ENCODE measurements at places on chromosomes 3 and 15.

DNA sequence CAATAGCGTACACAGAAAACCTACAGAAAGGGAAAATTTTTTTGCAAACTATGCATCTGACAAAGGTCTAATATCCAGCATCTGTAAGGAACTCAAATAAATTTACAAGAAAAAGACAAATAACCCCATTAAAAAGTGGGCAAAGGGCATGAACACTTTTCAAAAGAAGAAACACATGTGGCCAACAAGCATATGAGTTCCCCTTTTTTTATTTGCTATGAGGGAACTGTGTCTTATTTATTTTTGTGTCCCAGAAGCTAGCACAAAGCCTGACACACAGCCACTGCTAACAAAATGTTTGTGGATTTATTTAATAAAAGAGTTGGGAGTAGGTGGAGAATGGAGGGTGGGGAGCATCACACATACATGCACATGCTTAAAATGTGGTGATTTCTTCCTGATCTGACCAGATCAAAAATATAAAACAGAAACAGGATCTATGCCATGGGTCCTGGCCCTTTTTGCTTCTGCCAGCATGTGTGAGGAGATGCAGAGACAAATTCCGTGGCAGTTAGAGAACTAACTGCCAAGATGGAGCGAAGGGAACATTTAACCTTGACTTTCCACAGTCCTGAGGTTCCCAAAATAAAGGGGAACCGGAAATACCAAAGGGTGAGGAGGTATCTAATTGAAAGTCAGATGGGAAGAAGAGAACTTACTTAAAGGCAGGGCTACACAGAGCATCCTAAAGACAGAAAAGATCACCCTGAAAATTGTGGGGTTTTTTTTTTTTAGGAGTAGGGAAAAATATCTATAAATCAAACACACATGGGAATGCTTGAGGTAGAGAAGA lies at the start of gene TMEM202:
TMEM202 (plus strand) TSS at position 510 of the 793 bp plus-strand sequence; CDS start at position 532, 22 bp downstream.
- no peak for DNase-seq

DNA sequence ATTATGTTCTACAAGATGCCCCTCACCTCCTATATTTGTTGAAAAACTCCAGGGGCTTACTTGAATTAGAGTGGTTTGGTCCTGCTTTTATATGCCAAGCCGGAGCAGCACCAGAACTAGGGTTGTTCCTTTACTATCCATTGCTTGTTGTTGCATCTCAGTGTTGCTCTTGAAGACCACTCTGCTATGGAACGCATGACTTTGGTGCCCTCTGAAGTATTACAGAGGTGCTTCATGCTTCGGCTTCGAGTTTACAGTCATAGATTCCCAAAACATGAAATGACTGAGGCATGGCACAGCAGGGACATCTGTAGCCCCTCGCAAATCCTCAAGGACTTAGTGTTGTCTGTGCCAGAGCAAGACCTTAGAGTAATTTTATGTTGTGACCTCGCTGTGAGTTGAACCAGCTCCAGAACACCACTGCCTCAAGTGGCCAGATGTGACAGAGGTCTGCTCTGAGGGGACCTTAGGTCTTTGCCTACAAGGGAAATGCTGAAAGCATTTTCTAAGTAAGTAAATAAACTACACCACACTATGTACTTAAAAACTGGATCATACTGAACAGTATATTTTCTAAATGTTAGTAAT lies 67.2 kb upstream of the SIAH2 start:
- peak; percentile 10 for DNase-seq

GRCh38 chr3:38698760-38699159 lies 49.3 kb upstream of the SCN5A start:
- no peak for DNase-seq

GRCh38 chr3:62375655-62376453 lies 2.5 kb upstream of the FEZF2 start:
- no peak for DNase-seq

- DNase-seq, result no peak
These were observed at the start of gene GATA2 for GRCh38 chr3:128492671-128493569. GATA2 (minus strand) TSS chr3:128493201; CDS start chr3:128487031, 6,170 bp downstream.

GRCh38 chr3:163722405-163722804 lies 1355.9 kb downstream of the SI start:
- DNase-seq, result no peak

- DNase-seq, result no peak
These were observed 120.7 kb upstream of the TOPAZ1 start for GRCh38 chr3:44120721-44121582.

DNA sequence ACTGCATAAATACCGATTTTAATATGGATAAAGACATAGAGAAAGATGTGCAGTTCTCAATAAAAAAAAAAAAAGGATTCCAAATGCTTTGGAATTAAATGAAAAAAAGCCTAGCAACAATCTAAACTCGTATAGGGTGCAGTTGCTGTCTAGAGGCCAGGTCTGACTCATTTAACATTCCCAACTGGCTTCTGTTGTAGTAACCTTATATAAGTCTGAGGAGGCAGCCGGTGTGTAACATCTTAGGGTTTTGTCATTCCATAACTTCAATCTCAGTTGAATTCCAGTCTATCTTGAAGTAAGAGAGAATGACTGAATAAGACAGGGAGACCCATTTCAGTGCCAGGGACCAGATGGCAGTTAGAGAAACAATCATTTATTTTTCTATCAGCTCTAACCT lies 6.5 kb downstream of the PDCD10 start:
- DNase-seq, result no peak
